ENCODE measurements at places on chromosomes 5 and 9. TPM values are rescaled to one million over a fixed set of nuclear protein-coding genes. Genes with fewer than 3 reads are reported as not detected.

PCDHA6 gene
- total RNA-seq: 0.35 TPM

GDNF gene
- total RNA-seq: not detected

CAVIN4 gene
- 0.95 TPM for total RNA-seq

FANCC gene
- 6.9 TPM for total RNA-seq

PCDHGA11 gene
- total RNA-seq: 0.92 TPM

PHF24 gene
- total RNA-seq: not detected

SPAAR gene
- total RNA-seq: 0.35 TPM

- DNase-seq: no peak
- no peaks in the 10 kb centered on the region for H3K36me3 ChIP-seq
- H3K27ac ChIP-seq: no peak overlapping the region
- no peaks in the 10 kb centered on the region for H3K4me1 ChIP-seq
These were observed 196.9 kb downstream of the CACNA1B start for GRCh38 chr9:138074516-138074915.

DNA sequence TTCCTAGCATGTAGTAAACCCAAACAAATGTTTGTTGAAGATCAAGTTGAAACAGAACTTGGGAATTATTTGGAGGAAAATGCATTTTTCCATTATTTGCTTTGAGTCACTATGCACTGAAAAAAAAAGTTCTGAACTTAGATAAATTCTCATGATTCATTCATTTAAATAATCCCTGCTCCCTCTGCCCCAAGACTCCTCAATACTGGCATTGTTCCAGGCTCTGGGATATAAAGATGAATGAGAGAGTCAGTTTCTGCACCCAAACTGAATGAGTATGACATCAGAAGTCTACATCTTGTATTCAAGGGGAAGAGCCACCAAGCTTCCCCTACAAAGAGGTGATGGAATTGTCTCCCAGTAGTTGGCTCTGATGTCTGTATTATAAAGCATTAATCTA, 123.9 kb downstream of the SEC61B start:
- H3K27me3 ChIP-seq: no peaks in the 10 kb centered on the region
- DNase-seq: peak; percentile 74
- no peaks in the 10 kb centered on the region for H3K36me3 ChIP-seq

GRCh38 chr9:10235376-10235775, 377.4 kb downstream of the PTPRD start:
- H3K36me3 ChIP-seq: no peaks in the 10 kb centered on the region
- H3K4me1 ChIP-seq: no peaks in the 10 kb centered on the region
- no peak overlapping the region for H3K27ac ChIP-seq
- H3K27me3 ChIP-seq: no peaks in the 10 kb centered on the region

- H3K36me3 ChIP-seq: no peaks in the 10 kb centered on the region
- no peaks in the 10 kb centered on the region for H3K27me3 ChIP-seq
- H3K27ac ChIP-seq: no peak overlapping the region
These were observed 58.0 kb upstream of the SYNPO start for GRCh38 chr5:150582241-150583109.

- H3K27me3 ChIP-seq: no peaks in the 10 kb centered on the region
- DNase-seq: peak; percentile 12
- H3K27ac ChIP-seq: no peak overlapping the region
- no peak overlapping the region for H3K4me3 ChIP-seq
- H3K4me1 ChIP-seq: peaks cover 9% of the 10 kb centered on the region
- no peaks in the 10 kb centered on the region for H3K36me3 ChIP-seq
These were observed 27.4 kb downstream of the LNPEP start for GRCh38 chr5:96963267-96963666.

- H3K4me1 ChIP-seq: no peaks in the 10 kb centered on the region
- no peak overlapping the region for H3K27ac ChIP-seq
- H3K36me3 ChIP-seq: no peaks in the 10 kb centered on the region
These were observed 108.6 kb downstream of the ACER2 start for GRCh38 chr9:19517202-19517942.

GRCh38 chr5:156819537-156819936, 30.6 kb upstream of the PPP1R2B start:
- no peak for DNase-seq
- H3K4me3 ChIP-seq: no peak overlapping the region
- 0 out of 2 replicates have a peak, but pooled peaks cover 4% of the 10 kb centered on the region for H3K27me3 ChIP-seq
- no peak overlapping the region for H3K27ac ChIP-seq
- H3K4me1 ChIP-seq: no peaks in the 10 kb centered on the region
- H3K36me3 ChIP-seq: no peaks in the 10 kb centered on the region

- no peak for DNase-seq
- no peaks in the 10 kb centered on the region for H3K27me3 ChIP-seq
- no peaks in the 10 kb centered on the region for H3K36me3 ChIP-seq
- no peak overlapping the region for H3K4me3 ChIP-seq
- H3K27ac ChIP-seq: no peak overlapping the region
These were observed 79.5 kb upstream of the TRIO start for GRCh38 chr5:14063691-14064090.

- H3K36me3 ChIP-seq: peaks cover 72% of the 10 kb centered on the region
- H3K27me3 ChIP-seq: no peaks in the 10 kb centered on the region
- H3K27ac ChIP-seq: peak overlapping the region; percentile 31
These were observed 47.2 kb downstream of the NIPAL4 start for GRCh38 chr5:157506981-157507780.

DNA sequence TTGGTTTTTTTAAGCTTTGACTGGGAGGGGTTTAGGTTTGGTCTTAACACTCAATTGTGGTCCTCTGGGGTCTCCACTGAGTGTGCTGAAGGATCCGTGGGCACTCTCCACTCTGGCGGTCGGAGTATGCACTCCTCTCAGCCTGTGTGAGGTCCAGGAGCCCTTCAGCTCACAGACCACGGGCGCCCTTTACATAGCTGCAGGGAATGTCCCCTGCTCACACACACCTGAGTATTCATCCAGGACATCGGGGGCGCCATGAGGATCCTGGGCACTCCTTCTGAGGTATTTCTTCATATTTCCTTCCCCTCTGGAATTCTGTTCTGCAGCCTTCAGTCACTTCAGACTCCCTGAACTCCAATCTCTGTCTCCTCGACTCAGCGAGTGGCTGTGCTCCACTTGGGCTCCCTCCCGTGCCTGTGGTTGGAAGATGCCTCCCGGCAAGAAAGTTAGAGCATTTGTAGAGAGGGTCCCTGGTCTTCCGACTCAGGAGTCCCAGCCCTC, 12.5 kb downstream of the TRIP13 start:
- peaks cover 59% of the 10 kb centered on the region for H3K36me3 ChIP-seq
- no peaks in the 10 kb centered on the region for H3K27me3 ChIP-seq
- no peak for DNase-seq

DNA sequence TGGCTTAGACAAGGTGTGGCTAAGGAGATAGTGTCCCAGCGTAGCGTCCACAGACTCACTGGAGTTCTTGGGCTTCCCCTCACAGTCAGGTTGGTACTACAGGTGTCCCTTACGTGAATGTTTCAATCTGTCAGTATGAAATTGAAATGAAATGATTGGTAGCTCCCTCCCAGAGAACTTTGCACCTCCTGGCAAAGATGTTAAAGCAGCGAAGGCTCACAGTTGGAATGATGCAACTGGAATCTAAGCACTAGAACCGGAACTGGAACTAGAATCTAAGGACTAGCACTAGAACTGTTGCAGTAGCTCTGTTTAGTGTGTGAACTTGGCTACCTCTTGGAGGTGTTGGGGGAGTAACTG, 1.1 kb downstream of the SLC31A1 start:
- peak overlapping the region; percentile 88 for H3K4me3 ChIP-seq
- peaks cover 25% of the 10 kb centered on the region for H3K4me1 ChIP-seq
- no peaks in the 10 kb centered on the region for H3K36me3 ChIP-seq
- H3K27me3 ChIP-seq: no peaks in the 10 kb centered on the region
- DNase-seq: no peak

GRCh38 chr5:78809444-78809843, 160.9 kb upstream of the LHFPL2 start:
- no peaks in the 10 kb centered on the region for H3K27me3 ChIP-seq
- peaks cover 13% of the 10 kb centered on the region for H3K4me1 ChIP-seq
- H3K4me3 ChIP-seq: no peak overlapping the region
- H3K27ac ChIP-seq: no peak overlapping the region

DNA sequence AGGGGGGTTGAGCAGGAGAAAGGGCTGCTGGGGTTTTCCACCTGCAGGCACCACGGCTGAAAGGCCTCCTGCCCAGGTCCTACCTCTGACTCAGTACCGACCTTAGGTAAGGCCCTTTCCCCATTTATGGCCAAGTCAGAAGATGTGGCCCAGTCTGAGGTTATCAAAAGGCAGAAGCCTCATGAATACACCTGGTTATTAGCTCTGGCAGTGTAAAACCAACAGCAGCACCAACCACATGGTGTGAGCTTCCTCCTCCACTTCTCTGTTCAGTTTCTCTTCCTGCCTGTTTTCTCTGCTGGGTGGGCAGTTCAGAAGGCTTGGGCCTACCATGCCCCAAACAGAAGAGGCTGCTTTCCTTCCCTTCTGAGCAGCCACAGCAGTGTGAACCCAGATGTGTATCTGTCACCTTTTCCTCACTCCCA, 86.9 kb downstream of the UGCG start:
- DNase-seq: no peak
- no peaks in the 10 kb centered on the region for H3K27me3 ChIP-seq
- H3K4me1 ChIP-seq: no peaks in the 10 kb centered on the region
- no peaks in the 10 kb centered on the region for H3K36me3 ChIP-seq

DNA sequence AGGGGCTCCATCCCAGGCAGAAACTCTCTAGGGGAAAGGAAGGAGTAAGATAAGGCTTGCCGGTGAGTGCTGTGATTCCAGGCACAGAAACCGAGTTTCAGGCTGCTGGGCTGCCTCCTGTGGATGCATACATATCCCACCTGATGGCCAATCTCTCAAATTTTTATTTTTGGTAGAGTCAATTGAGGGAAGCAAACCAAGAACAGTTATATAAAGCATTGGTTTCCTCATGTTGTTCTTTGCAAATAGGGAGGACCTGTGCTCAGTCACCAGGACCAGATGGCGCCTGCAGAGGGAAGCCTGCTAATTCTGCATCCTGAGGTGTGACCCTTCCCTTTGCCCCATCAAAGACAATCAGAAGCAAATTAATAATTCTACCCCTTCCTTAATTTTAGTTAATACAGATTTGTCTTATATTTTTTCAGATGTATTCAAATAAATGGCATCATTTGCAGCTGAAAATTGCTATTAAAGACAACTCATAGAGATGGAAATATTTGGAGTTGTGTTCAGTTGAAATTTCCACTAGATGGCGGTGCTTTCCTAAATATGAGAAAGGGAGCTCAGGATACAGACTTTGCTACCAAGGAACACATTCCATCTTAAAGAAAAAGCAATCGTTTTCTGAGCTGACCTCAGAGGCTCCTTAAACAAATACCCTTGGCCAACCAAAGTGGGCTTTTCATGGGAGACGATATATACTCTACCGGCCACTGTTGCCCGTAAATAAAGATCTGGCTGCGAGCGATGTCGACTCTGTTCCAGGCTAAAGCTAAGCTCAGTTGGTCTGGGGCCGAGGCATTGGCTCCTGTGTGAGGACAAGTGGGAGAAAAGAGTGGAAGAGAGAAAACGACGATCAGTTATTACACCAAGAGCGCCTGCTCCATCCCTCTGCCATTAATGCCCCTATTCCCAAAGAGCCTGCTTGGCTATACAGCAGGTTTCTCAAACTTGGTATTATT, 225.7 kb upstream of the KLF9 start:
- DNase-seq: peak; percentile 65
- H3K36me3 ChIP-seq: no peaks in the 10 kb centered on the region

- no peak overlapping the region for H3K27ac ChIP-seq
- H3K27me3 ChIP-seq: no peaks in the 10 kb centered on the region
- no peaks in the 10 kb centered on the region for H3K36me3 ChIP-seq
- H3K4me3 ChIP-seq: no peak overlapping the region
- no peaks in the 10 kb centered on the region for H3K4me1 ChIP-seq
- no peak for DNase-seq
These were observed 84.4 kb downstream of the RAPGEF6 start for GRCh38 chr5:131550606-131551005.

GRCh38 chr9:111985315-111985714, 88.7 kb downstream of the UGCG start:
- no peaks in the 10 kb centered on the region for H3K4me1 ChIP-seq
- no peak overlapping the region for H3K4me3 ChIP-seq
- H3K27me3 ChIP-seq: no peaks in the 10 kb centered on the region

DNA sequence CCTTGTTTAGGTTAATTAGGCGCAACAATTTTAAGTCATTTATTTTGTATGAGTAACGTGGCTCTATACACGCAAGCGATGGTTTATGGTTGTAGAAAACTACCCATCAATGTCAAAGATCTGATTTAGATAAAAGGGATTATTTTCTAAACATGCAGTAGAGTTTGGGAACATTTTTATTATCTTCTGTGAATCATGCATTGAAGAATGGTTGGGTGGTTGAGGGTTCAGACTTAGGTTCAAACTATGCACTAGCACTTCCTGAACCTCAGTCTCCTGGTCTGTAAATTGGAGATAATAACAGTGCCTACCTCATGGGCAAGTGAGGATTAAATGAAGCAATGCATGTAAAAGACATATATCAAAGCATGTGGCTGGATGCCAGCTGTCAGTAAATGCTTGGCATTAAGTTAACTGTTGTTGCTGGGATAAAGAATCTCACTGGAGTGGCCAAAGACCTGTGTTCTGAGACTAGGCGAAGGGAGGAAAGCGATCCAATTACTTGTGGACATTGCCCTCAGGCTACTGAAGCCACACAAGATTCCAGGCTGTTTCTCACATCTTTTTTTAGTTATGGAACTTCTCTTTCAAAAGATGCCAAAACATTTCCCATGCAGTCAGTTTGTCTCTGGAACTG, 1.1 kb upstream of the OTULINL start:
- DNase-seq: peak; percentile 95
- H3K4me3 ChIP-seq: peak overlapping the region; percentile 81
- H3K27ac ChIP-seq: peak overlapping the region; percentile 97
- no peaks in the 10 kb centered on the region for H3K36me3 ChIP-seq

DNA sequence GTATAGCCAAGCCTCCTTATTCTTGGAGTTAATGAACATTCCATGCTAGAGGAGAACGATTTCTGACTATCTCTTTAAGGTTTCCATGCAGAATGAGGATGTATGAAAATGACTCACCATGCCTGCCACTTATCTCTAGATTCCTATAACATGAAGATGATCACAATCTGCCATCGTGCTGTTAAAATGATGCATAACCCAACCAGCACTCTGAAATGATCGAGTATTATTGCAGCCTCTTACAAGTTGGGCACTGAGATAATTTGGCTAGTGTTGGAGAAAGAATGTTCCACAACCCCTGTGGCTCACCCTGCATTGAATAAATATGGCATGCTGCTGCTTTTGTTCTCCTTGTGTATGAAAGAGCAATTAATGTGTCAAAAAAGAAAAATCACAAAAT, 1143.6 kb upstream of the WWC1 start:
- no peaks in the 10 kb centered on the region for H3K27me3 ChIP-seq
- H3K4me3 ChIP-seq: no peak overlapping the region
- H3K4me1 ChIP-seq: no peaks in the 10 kb centered on the region

DNA sequence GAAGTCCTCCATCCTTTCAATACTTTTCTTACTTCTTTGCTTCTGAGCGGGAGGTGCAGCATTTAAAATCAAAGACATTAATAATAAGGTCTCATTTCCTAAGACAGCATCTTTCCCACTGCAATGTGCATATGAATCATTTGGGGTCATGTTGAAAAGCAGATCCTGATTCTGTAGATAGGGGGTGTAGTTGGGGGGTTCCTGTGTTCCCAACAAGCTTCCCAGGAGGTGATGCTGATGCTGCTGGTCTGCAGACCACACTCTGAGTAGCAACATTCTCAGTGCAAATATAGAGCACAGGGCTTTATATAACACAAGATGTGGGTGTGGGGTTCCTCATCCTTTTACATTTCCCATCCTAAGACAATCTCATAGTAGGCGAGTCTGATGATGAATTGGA, 126.5 kb upstream of the PALM2AKAP2 start:
- H3K27ac ChIP-seq: no peak overlapping the region
- H3K36me3 ChIP-seq: no peaks in the 10 kb centered on the region
- H3K4me1 ChIP-seq: peaks cover 20% of the 10 kb centered on the region
- no peak for DNase-seq
- 0 out of 2 replicates have a peak overlapping the region, but pooled peaks have one; percentile 2 for H3K4me3 ChIP-seq

GRCh38 chr9:123834889-123835562, 94.9 kb downstream of the DENND1A start:
- H3K27ac ChIP-seq: no peak overlapping the region
- no peaks in the 10 kb centered on the region for H3K27me3 ChIP-seq
- no peak overlapping the region for H3K4me3 ChIP-seq
- H3K36me3 ChIP-seq: 0 out of 2 replicates have a peak, but pooled peaks cover 1% of the 10 kb centered on the region
- H3K4me1 ChIP-seq: no peaks in the 10 kb centered on the region
- DNase-seq: no peak

Measured in PC-3 (cell line).